ENCODE measurements at places on chromosomes 13 and 19.

DNA sequence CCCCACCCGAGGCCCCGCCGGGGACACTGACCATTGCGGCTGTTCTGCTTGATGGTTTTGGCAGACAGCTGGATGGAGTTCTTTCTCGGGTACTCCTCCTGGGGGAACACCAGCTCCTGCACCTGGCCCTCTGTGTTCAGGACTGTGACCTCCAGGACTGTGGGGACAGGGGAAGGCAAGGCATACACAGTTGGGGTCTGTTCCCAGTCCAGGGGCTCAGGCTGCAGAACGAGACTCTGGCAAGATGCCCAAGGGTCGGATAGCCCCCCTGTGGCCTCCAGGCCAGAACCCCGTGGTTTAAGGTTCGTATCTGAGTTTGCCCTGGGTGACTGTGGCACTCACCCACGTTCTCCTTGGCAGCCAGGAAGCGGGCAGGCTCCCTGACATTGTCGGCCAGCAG, 22.7 kb upstream of the ASF1B start:
- ATAC-seq, result no peak

- no peak for ATAC-seq
These were observed 512.5 kb downstream of the TBC1D4 start for GRCh38 chr13:74969419-74969818.

DNA sequence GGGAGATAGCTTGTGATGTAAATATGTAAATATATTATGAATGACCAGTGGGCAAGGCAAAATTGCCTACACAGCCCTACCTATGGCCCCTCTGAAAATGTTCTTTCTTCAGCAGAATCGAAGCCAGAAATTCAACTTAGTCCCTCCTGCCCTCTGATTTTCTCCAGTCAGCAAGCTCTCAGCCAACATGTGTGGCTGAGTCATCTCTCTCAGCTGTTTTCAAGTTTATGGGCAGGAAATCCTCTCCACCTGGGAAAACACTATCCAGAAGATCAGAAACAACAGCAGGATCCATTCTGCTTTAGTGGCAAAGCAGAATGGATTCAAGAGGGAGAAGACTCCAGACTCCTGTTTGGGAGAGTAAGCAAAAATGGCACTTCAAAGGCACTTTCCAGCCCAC, 8.9 kb upstream of the ZNF527 start:
- no peak for ATAC-seq

- no peak for ATAC-seq
These were observed 3.9 kb upstream of the PRX start for GRCh38 chr19:40416918-40417642.

DNA sequence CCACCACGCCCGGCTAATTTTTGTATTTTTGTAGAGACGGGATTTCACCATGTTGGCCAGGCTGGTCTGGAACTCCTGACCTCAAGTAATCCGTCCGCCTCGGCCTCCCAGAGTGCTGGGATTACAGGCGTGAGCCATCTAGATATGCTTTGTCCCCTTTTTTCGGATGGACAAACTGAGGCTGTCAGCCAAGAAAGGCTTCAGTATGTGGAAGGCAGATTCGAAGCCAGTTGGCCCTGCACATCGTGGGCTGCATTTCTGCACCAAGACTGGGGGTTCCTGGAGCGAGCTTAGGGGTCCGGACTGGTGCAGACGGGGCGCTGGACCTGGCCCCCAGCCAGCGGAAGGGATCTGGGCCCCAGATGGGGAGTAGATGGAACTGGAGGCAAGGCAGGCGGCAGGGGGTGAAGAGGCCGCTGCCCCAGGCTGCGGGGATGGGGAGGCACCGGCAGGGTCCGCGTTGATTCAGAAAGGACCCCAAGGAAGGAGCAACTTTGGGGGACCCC, 9.7 kb upstream of the JUND start:
- no peak for ATAC-seq

DNA sequence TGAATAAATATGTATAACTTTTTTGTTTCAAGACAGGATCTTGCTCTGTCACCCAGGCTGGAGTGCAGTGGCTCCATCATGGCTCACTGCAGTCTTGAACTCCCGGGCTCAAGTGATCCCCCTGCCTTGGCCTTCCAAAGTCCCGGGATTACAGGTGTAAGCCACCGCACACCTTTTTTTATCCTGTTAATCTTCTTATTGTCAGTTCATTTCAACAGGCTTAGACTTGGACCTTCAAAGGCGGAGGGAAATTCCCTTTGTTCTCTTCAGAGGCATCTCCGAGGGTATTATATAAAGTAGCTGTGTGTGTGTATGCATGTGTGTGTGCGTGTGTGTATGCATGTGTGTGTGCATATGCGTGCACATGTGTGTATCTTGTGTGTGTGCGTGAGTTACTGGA, 35.0 kb downstream of the SUGP2 start:
- no peak for ATAC-seq

GRCh38 chr13:28012896-28013295, 24.4 kb upstream of the URAD start:
- ATAC-seq, result no peak

- no peak for ATAC-seq
These were observed 351.9 kb upstream of the MIR17HG start for GRCh38 chr13:90995614-90996013.

Data from motor neuron (in vitro differentiated cells).